ENCODE measurements at places on chromosomes 5 and 9. TPM values are rescaled to one million over a fixed set of nuclear protein-coding genes. Genes with fewer than 3 reads are reported as not detected.
A peak's percentile ranks its signal among the peaks of the same experiment; 100 is the strongest.

The DBH gene
- not detected for total RNA-seq

The GABRP gene
- 3.0 TPM for total RNA-seq

The TRAPPC13 gene
- total RNA-seq, result 20.1 TPM

The IL5 gene
- total RNA-seq, result not detected

The CMYA5 gene
- total RNA-seq, result 0.49 TPM

The CCDC112 gene
- 12.2 TPM for total RNA-seq

The SLC36A1 gene
- 8.2 TPM for total RNA-seq

The ENTREP1 gene
- total RNA-seq, result 11.6 TPM

The COL5A1 gene
- 13.1 TPM for total RNA-seq

The DMGDH gene
- 0.52 TPM for total RNA-seq

The JADE2 gene
- total RNA-seq, result 40.8 TPM

The CFAP157 gene
- total RNA-seq, result not detected

The SPATA31C1 gene
- 0.08 TPM for total RNA-seq

The DAB2 gene
- total RNA-seq, result 8.4 TPM

DNA sequence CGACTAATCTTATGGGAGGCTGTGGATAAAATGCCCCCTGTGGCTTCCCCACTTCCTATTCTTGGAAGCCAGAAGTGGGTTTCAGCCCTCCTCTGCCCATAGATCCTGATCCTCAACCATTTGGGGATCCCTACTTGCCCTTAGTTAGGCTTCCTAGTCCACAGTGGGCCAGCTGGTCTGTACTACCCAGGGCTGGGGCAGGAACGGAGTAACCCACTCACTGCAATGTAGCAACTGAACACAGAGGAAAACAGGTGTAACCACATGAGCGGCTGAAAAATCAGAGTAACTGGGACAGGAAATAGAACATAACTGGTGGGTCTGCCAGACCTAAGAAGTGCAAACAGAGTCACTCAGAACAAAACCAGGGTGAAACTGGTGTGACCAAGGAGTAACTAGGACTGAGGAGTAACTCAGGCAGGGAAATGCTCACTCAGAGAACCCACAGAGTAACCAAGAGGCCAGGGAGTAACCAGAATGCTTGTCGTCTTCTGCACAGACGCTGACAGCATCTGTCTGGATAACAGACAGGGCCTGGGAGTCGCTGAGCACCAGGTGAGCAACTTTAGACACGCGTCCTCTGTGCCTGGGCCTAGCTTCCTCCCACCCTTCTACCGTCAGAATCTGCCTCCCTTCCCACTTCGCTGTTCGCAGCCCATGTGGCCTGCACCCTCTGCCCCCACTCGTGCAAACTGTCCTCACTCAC is 1.0 kb downstream of the AQP3 start:
- no peak for DNase-seq

GRCh38 chr5:159262472-159262858 is 625 bp upstream of the UBLCP1 start:
- DNase-seq, result peak; percentile 51

DNA sequence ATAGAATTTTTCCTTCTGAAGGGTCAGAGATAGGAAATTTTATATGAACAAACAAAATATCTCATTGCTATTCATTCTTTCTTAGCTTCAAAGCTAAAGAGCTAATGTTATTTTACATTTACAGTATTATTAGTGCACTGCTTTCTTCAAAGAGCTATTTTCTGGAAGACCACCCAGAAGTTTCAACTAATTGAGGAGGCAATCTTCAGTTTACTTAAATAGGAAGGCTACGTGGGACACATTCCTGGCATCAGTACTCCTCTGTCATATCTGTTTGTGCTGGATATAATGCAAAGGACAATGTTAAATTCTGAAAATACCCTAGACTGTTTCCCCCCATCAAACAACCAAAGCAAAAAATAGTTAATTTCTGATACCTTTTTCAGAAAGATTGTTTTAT is 30.8 kb downstream of the HAPLN1 start:
- no peak for DNase-seq

- DNase-seq, result no peak
These were observed 157.7 kb downstream of the SLC24A2 start for GRCh38 chr9:19631181-19631580.

DNA sequence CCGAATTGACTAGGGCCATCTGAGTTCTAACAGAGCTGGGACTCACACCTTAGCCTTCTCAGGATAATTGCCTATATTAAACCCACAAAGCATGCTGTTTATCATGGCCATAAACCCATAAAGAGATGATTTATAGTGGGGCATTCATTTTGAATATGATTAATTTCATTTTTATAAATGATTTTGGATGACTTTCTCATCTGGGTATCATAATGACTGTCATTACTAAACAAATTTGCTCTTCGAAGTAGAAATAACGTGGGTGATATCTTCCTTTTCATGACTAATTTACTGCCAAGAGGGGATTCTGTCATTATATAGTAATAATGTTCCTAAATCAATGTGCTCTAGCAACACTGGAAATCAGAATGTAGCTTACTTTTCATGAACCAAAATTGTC is 498.2 kb downstream of the CDH12 start:
- no peak for DNase-seq

DNA sequence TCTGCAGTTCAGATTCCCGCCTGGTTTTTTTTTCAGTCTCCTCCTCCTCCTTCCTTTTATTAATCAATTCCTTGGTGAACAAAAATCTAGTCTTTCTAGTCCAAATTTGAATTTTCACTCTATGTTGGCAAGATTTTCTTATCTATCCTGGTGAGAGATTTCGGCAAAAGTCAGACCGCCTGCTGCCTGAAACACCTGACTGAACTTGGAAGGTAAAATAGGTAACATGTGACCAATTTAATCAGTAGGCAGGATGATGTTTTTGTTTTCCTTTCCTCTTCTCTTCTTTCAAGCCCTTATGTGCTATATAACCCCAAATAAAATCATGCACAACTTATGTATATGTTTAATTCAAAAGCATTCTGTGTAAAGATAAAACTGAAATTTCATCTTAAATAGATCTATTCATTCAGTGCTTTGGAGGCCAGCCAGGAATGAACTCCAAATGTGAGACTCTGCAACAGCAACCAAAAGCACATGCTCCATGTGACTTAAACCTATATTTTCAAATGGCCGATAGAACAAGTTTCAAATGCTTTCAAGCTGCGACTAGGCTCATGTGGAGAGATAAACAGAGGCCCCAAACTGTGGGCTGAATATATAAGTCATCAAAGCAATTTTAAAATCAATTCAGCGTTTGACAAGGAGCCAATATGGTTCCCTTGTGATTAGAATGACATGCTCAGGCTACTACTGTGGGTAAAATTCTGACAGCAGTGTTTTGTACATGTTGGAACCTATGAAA is 100.4 kb upstream of the SEMA6A start:
- DNase-seq, result no peak

DNA sequence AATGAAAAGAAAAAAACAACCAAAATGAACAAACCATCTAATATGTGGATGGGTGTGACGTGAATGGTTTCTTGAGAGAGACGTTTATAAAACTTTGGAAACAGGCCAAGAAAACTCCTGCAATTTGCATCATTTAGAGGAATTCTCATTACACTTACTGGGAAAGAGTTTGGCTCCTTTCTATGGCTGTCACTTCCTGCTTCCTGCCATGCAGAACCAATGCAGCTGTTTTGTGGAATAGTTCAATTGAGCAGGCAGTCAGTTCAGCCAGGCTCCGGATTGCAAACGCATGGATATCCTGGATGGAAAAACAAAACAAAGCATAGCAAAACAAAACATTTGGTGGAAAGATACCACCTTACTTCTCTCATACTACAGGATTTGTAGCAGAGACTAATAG is 36.6 kb downstream of the FAM114A2 start:
- DNase-seq, result peak; percentile 15

- DNase-seq, result no peak
These were observed 677.5 kb upstream of the ST8SIA4 start for GRCh38 chr5:101580591-101580990.

- no peak for DNase-seq
These were observed 418.9 kb downstream of the ARHGEF28 start for GRCh38 chr5:74044936-74045335.

DNA sequence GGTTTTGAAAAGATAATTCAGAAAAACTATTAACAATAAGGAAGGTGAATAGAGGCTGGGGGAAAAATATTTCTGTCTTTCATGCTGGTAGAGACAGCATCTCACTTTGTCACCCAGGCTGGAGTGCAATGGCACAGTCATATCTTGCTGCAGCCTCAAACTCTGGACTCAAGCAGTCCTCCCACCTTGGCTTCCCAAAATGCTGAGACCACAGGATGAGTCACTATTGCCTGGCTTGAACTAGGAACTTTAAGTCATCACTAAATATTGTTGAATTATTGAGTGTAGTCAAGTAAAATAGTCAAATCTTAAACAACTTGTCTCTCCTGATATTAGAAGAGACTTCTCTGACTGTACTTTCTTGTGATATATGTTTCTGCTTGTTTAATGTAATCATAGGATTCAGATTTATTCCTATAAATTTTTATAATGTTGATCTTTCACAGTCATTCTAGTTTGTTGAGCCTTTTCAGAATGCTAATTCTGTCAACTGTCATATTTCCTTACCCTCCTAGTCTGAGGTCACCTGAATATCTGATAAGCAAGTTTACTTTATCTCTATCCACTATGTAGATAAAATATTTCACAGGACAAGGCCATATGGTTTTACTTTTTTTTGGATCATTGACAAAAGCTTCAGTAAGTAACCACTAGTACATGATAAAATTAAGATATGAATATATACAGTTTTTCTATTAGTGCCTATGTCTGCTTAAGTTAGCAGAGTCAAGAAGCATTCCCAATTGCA is 1696.5 kb downstream of the MAT2B start:
- DNase-seq, result no peak

DNA sequence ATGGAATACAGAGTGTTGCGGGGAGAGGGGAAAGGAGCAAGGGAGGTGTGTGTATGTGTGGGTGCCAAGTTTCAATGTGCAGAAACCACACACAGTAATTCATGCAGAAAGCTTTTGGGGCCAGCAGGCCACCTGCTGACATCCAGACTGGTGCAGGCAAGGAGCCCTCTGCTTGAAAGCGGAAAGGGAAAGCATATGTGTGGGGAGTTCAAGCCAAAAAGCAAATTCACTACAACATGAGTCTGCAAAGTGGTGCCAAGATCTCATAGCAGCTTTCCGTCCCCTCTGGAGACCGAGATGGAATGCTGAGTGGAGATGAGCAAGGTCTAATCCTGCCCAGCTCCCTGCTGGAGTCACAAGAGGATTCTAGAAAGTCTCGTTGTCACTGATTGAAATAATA is 159.7 kb upstream of the VLDLR start:
- DNase-seq, result no peak

GRCh38 chr5:150189728-150190502 is at the start of gene SLC6A7:
SLC6A7 (plus strand) TSS chr5:150190062; CDS start chr5:150190328, 266 bp downstream.
- peak; percentile 42 for DNase-seq

DNA sequence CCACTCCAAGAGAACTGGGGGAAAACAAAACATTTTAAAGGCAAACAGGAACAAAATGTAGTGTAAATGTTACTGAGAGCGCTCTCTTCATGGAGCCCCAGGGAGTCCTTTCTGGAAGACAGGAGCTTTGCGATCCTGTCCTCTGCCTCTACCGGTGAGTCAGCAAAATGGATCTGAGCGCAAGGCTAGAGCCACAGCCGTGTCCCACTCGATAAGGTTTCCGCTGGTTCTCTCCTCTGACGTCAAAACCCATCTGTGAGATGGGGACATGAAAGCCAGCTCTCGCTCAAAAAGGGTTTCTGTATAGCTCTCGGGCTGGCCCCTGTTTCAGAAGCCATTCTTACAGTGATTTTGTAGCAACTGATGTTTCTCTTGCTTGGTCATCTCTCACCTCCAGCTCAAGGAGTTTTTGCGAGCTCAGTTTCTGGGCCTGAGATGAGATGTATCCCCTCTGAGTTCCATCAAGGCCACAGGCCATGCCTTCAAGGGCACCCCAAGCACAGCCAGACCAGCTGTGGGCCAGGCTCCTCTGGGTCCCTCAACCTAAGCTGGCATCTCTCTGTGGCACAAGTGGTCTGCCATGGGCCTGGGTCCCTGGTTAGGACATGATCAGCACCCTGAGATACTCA is 101.6 kb downstream of the FSTL4 start:
- DNase-seq, result no peak

GRCh38 chr9:37378613-37379004 is 43.9 kb upstream of the GRHPR start:
- DNase-seq, result no peak

DNA sequence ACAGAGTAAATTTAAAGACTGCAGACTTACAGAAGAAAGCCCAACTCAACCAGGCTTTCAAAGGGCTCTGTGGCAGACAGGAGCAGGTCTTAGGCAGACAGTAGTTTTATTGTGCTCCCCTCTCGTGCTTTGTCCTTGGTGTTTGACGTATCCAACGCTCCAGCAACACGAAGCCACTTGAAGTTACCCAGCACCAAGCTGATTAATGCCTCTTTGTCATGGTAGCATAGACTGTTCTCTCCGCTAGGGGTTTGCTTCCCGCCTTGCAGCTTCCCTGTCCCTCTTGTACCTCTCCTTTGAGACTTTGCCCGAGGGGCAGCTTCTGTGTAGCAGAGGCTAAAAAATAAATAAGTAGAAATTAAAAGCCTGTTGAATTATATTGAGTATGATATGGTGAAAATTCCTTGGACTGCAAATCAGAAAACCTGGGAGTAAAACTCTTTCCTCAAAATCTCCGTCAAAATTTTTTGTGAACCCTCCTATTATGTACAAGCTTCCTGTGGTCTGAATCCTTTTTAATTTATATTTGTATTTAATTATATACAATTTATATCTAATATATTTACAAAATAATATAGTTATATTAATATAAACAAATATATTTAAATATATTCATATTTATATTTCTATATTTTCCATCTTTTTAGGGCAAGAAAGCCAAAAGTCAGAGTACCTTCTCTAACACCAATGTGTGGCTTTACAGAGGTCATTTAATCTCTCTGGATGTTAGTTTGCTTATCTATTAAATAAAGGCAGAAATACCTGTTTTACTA is 405.4 kb downstream of the DMAC1 start:
- DNase-seq, result peak; percentile 58

DNA sequence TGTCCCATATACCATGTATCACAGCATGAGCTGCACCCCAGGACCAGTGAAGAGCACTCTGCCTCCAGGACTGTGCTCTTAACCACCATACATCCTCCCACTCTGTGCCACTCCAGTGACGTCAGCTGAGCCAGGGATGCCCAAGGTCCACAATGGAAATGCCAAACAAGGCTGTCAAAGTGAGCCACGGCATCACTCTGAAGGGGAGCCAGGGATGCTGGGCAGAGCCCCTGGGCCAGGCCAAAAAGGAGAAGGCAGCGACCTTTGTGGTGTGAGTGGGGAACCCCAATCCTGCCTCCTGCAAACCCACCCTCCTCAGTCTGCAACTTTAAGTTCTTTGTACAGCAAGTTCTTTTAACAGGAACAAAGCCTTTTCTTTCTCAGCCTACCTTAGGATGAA is 242.7 kb downstream of the SYK start:
- DNase-seq, result no peak

GRCh38 chr5:127586811-127587210 is 62.1 kb upstream of the CTXN3 start:
- DNase-seq, result no peak

GRCh38 chr9:91159664-91160121 is 202.0 kb downstream of the AUH start:
- DNase-seq, result peak; percentile 55

- DNase-seq, result peak; percentile 23
These were observed 233.0 kb upstream of the SGCD start for GRCh38 chr5:156094001-156094400.

- DNase-seq, result no peak
These were observed 53.5 kb downstream of the RGS3 start for GRCh38 chr9:113516840-113517577.
